ENCODE measurements at places on chromosomes 4 and X.

GRCh38 chrX:147174591-147174990 is 360.0 kb upstream of the CXorf51A start:
- DNase-seq = no peak

- no peak for DNase-seq
These were observed 59.7 kb upstream of the IQSEC2 start for GRCh38 chrX:53340852-53341645.

DNA sequence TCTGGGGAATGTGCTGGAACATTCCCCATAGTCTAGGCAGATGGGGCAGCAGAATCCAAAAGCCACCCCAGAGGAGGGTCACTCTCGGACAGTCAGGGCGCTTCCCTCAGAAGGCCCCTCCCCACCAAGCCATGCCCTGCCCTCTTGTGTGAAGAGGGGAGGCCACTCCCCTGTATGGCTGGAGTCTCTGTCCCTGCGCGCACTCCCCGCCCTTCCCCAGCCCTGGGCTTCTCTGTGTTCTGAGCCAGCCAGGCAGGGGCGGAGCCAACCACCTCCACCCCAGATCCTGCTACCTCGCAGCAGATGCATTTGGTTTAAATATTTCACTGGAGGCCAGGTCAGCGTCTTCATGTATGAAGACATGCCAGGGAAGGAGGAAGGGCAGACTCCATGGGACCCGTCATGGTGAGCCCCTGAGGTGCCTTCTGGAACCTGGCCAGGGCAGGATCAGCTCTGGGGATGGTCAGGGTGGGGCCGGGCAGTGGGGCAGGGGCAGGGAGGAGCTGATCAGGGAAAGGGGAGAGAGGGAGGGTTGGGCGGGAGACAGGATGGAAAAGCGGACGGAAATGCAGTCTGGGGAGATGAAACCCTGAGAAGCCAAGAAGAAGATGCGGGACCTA is 107.3 kb downstream of the ADRA2C start:
- no peak for DNase-seq

DNA sequence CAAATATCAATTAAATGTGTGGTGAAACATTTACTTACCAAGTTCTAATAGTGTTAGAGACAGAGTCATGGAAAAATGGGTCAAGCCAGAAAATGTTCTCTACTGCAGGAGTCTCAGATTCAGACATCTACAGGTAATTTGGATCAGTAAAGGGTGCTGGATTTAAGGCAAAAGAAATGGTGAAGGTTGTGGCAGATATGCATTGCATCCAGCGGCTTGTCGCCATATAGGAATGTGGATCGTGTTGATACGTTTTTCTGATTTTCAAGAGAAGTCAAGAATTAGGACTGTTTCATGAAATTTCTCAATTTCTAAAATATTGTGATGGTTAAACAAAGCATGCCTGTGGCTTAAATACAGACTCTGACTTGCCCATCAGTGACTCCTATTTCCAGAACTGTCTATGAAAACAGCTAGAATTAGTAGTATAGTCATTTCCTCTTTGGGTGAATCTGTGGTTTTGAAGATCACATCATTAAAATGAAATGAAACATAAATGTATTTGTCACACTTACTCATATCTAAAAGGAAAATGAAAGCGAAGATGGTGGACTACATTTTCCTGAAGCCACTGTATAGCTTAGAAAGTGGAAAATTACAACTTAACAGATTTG is 110.1 kb upstream of the VEGFC start:
- DNase-seq = no peak

- DNase-seq = no peak
These were observed 20.7 kb downstream of the PRKG2 start for GRCh38 chr4:81194286-81194685.

GRCh38 chr4:7332216-7333023 is 102.3 kb downstream of the PSAPL1 start:
- no peak for DNase-seq

GRCh38 chr4:10168151-10168550 is 51.6 kb upstream of the WDR1 start:
- no peak for DNase-seq

DNA sequence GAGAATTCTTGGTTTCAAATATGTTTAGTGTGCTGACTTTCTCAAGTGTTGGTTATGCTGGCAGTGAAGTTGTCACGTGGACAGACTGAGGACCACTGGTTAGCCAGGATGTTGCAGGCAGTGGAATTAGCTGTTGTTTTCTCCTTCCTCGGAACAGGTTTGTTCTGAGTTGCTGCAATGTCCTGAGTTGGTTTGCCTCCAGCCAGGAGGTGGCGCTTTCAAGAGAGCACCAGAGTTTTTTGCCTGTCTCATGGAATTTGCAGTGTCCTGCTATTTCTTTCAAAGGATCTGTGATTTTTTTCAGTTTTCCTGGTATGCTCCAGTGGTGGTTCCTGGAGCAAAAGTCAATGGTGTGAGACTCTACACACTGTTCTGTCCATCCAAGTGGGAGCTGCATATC is 158.1 kb upstream of the CXorf66 start:
- no peak for DNase-seq

- DNase-seq = no peak
These were observed 46.9 kb downstream of the MTM1 start for GRCh38 chrX:150615356-150615755.

DNA sequence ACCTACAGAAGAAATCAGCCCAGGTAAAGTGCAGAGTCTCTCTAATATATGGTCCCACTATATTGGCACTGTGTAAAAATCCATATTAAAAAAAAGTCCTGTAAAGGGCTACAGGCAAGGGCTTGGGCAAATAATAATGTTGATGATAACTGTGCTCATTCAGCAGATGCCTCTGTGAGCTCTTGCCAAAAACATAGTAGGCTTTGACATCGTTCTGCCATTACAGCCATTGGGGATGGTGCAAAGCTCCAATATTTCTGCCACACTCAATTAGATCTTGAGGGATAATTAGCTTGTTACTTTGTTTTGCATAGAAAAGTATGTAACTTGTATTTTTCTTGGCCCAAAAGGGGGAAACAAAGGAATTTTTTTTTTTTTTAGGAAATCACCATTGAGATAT is 645.5 kb upstream of the FAM241A start:
- no peak for DNase-seq

- no peak for DNase-seq
These were observed 14.8 kb upstream of the BBS7 start for GRCh38 chr4:121885115-121885514.

DNA sequence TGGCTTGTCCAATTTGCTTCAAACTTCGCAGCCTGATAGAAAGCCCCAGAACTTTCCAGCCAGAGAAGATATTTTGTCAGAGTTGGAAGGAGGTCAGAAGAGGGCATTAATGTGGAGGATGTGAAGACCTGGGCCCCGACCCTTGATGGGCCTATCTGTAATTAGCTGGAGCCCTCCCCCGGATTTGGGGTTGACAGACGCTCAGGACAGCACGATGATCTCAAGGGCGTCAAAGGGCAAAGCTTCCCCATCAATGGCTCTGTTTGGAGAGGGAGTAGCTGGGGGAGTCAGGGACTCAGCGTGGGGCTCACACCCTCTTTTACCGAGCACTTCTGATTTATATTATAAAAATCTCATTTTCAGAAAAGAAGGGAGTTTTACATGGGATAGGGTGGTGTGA is 59.0 kb upstream of the PPP2R3B start:
- DNase-seq = no peak

DNA sequence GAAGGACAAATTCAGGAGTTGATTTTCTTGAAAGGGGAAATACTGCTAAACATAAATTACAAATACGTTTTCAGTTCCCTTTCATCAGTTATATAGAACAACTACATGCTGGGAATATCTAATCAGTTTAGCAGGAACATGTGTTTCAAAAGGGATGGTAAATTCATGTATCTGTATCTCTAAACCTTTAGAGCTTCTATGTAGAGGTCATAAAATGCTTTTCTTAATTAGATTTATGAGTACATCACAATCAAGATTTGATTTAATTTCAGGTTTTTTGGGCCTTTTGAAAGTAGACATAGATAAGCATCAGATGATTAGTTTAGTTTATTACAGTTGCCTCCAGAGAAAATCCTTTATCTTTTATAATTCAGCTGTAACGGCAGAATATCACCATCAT is 12.9 kb downstream of the PDLIM3 start:
- DNase-seq = no peak

DNA sequence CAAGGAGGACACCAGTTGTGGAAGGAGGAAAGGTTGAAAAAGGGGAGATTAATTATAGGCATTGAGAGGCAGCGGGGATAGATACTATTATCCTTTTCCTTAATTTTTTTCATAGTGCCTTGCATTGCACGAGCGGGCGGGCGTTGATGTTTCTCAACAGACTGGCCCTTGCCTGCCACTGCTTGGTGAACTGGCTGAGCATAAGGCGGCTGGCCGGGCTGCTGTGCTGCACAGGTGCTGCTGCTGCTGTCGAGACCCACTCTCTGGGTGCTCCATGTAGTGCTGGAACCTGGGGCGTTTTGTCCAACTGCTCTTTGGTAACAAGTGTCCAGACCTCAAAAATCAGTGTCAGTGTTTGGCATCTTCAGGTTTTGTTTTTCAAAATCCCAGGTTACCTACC is 83.3 kb upstream of the PAQR3 start:
- DNase-seq = no peak

DNA sequence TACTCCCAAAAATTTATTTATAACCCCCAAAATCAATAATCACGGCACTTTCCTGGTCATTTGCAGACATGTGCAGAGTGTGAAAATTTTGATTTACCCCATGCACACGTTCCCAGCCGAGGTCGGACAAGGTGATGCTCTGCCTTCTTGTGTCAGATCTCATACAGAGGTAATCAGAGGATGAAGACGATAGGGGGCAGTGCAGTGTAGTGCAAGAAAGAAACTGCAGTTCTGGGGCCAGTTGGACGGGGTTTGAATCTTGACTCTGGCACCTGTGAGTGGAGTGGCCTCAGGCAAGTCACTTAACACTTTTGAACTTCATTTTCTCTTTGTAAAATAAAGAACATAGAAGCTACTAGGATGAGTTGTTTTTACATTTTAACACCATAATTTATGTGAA is 88.4 kb downstream of the FRMPD3 start:
- DNase-seq = peak; percentile 31

GRCh38 chr4:780716-781492 is 45.0 kb downstream of the CPLX1 start:
- no peak for DNase-seq

DNA sequence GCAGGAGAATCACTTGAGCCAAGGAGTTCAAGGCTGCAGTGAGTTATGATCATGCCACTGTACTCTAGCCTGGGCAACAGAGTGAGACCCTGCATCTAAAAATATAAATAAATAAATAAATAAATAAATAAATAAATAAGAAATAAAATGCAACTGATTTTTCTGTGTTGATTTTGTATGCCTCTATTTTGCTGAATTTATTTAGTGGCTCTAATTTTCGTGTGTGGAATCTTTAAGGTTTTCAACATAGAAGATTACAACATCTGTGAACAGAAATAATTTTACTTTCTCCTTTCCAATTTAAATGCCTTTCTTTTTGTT is 30.9 kb upstream of the ABCG2 start:
- no peak for DNase-seq

- no peak for DNase-seq
These were observed 100.0 kb downstream of the ADAMTS3 start for GRCh38 chr4:72468904-72469502.

DNA sequence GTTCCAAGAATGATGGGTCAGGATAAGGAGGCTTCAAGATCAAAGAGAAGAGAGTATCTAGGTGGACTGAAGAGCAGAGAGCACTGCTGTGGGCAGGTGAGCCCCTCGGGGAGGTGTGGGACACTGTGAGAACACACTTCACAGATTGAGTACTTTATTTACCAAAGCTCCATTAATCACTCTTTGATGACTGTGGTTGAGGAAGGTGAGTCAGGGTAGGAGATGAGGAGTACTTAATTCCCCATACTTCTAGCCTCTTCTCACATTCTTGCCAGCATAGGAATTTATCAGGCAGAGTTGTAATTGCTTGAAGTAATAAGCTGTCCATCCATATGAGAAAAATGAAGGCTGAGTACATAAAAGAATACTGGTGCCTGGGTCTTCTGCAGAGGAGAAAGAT is 375.3 kb downstream of the PCDH10 start:
- no peak for DNase-seq

DNA sequence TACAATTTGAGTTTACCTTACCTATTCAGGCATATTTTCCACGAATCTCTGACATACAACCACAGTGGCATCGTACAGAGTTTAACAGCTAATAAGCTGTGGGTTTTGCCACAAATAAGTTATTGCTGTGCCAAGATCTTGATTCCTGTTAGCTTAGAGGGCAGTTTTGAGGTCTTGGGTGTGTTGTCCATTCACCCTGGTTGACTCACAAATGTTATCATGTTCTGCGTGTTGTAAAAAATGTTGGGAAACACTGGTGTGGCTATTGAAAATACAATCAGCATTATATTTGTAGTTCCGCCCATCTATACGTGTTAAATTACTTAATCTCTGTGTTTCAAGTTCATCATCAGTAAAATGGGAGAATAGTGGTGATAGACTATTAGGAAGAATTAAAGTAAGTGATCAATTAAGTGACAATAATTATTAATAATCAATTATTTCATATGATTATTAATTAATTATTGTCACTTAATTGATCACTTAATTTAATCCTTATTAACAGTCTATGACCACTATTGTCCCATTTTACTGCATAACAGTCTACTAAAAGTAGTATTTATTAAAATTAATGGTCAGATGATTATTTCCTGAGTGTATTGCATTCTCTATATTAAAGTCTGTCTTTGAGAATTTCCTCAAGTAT is 96.3 kb downstream of the TMA16 start:
- no peak for DNase-seq

GRCh38 chr4:47705326-47705981 is 132.4 kb downstream of the CORIN start:
- no peak for DNase-seq

DNA sequence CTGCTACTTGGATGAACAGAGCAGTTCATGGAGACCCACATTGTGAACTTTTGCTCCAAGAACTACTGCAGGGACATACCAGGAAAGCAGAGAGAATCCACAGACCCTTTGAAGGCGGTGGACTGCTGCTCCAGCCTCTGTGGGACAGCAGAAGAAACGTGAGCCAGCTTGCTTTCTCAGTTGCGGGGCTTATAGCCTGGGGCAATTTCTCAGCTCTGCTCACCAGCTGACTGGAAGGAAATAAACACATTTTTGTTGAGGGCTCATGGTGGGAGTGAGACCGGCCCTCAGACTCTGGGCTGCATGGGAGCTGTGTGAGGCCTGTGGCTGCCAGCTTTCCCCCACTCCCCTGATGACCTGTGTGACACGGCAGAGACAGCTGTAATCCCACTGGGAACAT is 2.6 kb upstream of the ADH1A start:
- DNase-seq = no peak

GRCh38 chr4:8593264-8594096 is 915 bp downstream of the CPZ start:
- DNase-seq = no peak

DNA sequence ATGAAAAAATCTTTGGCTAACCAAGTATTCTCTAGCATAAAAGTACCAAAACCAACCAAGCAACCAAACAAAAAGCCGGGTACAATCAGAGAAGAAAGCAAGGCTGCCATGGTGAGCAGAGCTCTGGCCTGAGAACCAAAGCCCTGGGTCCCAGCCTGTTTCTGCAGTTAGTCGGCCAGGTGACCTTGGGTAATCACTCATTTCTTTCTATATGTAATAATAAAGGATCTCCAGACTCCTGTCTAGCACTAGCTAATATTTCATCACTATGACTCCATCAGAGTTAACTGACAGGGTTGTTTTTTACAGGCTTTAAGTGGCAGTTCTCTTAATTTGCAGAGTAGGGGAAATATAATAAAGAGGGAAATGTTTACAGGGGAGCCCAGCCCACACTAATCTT is 34.0 kb upstream of the RASGEF1B start:
- no peak for DNase-seq

- no peak for DNase-seq
These were observed 42.9 kb upstream of the INTS6L start for GRCh38 chrX:135477576-135477975.

- no peak for DNase-seq
These were observed 5.6 kb upstream of the THOC2 start for GRCh38 chrX:123738378-123738940.

Measured in stimulated activated CD4-positive, alpha-beta T cell treated with anti-CD3 and anti-CD28 coated beads, Interleukin-15, amount 100 ng/mL, for 48 hours (primary cell).